Activated CD4-positive, CD25-positive, alpha-beta regulatory T cell treated with anti-CD3 and anti-CD28 coated beads, Interleukin-2, amount 50 U/mL, for 72 hours (primary cell): ENCODE measurements at places on chromosomes 7 and 10.

- DNase-seq = no peak
Measured at GRCh38 chr7:135755351-135755753, 6.7 kb upstream of the FAM180A start.

DNA sequence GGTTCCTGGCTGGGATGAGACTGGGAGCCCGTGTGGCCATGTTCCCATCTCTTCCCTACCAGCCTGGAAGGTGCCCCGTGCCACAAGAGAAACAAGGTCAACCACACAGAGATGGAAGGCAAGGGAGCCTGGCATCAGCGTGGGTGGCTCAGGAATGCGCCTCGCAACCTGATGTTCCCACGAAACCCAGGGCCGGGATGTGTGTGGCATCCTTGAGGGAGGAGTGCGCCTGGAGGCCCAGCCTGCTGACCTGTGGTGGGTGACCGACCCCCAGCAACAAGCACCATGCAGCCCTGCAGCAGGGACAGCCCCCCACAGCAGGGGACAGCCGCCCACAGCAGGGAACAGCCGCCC, 267.2 kb downstream of the ELFN1 start:
- no peak for DNase-seq

- DNase-seq = no peak
Measured at GRCh38 chr7:29479301-29480200, 84.1 kb upstream of the PRR15 start.

DNA sequence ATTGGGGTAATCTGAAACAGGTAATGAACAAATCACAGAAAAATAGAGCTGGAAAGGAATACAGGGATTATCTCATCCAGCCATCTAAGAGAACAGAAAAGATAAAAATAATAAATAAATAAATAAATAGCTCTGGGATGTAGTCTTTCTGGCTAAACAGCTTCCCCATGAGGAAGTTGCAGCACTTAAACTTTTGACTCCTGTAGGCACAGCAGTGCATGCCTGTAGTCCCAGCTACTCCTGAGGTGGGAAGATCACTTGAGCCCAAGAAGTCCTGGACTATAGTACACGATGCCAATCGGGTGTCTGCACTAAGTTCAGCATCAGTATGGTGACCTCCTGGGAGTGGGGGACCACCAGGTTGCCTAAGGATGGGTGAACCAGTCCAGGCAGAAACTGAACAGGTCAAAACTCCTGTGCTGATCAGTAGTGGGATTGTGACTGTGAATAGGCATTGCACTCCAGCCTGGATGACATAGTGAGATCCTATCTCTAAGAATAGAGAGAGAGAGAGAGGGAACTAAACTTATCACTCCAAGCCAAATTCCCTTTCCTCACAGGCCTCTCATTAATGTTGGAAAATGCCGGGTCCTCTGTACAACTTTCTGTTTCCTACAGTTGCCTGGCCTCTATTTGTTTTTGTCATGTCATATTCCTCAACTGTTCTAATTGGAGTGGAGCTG, 61.7 kb upstream of the CDK13 start:
- DNase-seq = no peak

- DNase-seq = no peak
Measured at GRCh38 chr10:20957744-20958143, 60.6 kb upstream of the NEBL start.

DNA sequence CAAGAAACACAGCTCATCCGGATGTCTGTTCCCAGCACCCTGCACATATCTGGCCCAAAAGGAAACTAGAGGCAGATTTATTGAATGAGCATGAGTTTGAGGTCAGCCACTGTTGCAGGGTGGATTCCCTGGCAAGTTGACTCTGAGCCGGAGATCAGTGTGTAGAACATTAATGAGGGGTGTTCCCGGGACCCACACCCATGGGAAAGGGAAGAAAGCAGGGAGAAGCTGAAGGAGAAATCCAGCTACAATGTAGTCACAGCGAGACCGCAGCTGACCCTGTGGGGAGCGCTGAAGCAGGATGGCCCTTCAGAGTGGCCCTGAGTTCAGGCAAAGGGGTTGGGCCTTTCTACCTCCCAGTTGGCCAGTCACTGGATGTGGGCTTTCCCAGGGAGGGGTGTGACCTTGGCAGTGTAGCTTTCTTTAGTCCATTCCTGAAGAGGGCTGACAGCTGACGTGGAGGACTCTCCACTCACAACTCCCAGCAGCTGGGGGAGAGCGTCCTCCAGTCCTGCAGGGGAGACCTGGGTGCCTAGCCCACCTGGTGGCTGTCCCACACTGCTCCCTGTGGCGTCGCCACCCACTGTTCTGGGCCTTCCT, 324.2 kb upstream of the ZMIZ1 start:
- DNase-seq = no peak

- no peak for DNase-seq
Measured at GRCh38 chr7:43769281-43769680, 10.8 kb downstream of the BLVRA start.

- no peak for DNase-seq
Measured at GRCh38 chr7:130278860-130279259, 12.2 kb downstream of the CPA2 start.

DNA sequence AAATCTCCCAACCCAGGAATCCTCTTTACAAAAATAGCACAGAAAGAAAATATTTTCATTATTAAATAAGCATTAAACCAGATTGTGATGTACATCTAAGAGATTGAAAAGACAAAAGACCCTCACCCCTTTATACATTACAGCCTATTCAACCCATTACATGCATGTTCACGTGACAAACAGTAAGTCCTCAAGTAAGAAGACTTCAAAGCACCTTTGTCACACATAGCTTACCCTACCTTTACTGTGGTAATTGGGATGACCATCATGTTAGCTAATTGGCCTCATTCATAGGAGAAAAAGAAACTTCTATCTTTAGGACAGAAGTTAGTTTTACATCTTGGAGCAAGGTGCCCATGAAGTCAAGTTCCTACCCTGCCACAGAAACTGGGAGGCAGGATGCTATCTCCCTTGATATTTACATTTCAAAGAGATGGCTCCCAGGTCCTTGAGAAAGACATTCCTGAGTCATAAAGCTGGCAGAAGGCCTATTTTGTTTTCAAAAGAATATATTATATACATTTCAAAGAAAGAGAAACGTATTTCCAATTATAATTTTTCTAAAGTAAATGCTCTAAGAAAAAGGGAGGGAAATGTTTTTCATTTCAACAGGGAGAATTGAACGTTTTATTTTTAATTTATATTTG, 48.1 kb downstream of the GNAI1 start:
- DNase-seq = no peak

- no peak for DNase-seq
Measured at GRCh38 chr10:125844751-125845221, 21.4 kb downstream of the BCCIP start.

DNA sequence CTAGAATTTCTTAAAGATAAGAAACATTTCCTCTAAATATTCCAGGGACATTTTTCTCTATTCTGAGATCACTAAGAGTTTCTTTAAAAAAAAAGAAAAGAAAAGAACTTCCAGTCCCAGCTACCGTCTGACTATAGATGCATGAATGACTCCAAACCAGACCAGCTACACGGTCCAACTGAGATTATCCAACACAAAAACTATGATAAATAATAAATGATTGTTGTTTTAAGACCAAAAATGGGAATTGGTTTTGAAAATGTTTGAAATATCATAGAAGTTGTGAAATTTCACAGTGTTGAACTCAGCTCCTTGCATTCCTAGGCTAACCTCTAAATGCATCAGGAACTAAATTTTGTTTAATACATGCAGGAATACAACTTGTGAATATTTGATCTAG, 1619.6 kb upstream of the LRRTM3 start:
- no peak for DNase-seq

DNA sequence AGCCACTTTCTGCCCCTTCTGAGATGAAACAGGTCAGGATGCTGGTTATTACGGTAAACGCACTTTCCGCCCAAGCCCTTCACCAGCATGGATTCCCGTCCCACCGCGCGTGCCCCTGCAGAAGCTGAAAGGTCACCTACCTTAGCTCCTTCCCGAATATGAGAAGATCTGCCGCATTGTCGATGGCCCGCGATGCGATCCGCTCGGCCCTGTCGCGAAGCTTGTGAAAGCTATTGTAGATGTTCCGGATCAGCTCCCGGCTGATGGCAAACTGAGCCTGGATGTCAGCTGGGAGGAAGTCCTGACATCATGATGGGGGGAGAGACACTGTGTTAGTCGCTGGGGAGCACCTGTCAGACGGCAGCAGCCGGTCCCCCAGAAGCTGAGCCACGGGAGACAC, 22.1 kb downstream of the NUDT1 start:
- no peak for DNase-seq
